Stimulated activated CD4-positive, alpha-beta T cell treated with anti-CD3 and anti-CD28 coated beads, TNF-alpha, amount 100 ng/mL, for 1 hour (primary cell): ENCODE measurements at places on chromosomes 5 and 9.

GRCh38 chr9:38707885-38708637, 11.9 kb downstream of the FAM240B start:
- DNase-seq = no peak

- DNase-seq = no peak
Observed at GRCh38 chr5:16577677-16578076, 39.1 kb downstream of the RETREG1 start.

GRCh38 chr5:78747055-78747454, 98.5 kb upstream of the LHFPL2 start:
- DNase-seq = no peak

GRCh38 chr9:3337515-3338225, 188.1 kb downstream of the RFX3 start:
- no peak for DNase-seq

DNA sequence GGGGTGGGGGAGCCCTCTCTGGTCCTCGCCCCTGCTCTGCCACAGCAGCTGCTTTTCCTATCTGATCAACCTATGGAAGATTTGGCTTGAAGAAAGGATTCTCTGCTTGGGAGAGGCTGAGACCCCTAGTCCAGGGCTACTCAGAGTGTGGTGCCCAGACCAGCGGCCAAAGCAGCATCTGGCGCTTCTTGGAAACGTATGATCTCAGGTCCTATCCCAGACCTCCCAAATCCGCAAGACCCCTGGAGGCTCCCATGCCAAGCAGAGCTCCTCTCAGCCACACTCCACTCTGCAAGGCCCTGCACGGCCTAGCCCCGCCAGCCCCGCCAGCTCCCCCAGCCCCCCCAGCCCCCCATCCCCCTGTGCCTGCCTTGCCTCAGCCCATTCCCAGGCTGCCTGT, 181.7 kb downstream of the GAPVD1 start:
- no peak for DNase-seq

- DNase-seq = no peak
Observed at GRCh38 chr5:82356021-82356420, 77.9 kb upstream of the RPS23 start.

DNA sequence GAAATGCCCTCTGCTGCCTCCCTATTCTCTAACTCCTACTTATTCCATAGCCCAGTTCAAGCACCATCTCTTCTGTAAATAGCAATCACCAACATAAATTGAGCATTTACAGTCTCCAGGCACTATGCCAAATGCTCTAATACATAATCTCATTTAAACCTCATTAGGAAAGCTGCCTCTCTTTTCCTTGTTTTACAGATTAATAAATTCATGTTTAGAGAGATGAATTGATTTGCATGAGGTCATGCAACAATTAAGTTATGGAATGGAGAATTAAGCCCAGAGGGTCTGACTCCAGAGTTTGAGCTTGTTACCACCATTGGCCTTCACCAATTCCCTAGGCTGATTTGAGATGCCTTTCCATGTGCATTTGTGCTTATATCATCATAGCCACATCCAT, 23.4 kb upstream of the RFX3 start:
- DNase-seq = no peak

- no peak for DNase-seq
Observed at GRCh38 chr5:138884554-138884953, 9.4 kb upstream of the LRRTM2 start.

GRCh38 chr9:96425500-96426169, 7.5 kb upstream of the ZNF367 start:
- DNase-seq = no peak

GRCh38 chr5:30997681-30998080, 195.8 kb upstream of the CDH6 start:
- DNase-seq = no peak

DNA sequence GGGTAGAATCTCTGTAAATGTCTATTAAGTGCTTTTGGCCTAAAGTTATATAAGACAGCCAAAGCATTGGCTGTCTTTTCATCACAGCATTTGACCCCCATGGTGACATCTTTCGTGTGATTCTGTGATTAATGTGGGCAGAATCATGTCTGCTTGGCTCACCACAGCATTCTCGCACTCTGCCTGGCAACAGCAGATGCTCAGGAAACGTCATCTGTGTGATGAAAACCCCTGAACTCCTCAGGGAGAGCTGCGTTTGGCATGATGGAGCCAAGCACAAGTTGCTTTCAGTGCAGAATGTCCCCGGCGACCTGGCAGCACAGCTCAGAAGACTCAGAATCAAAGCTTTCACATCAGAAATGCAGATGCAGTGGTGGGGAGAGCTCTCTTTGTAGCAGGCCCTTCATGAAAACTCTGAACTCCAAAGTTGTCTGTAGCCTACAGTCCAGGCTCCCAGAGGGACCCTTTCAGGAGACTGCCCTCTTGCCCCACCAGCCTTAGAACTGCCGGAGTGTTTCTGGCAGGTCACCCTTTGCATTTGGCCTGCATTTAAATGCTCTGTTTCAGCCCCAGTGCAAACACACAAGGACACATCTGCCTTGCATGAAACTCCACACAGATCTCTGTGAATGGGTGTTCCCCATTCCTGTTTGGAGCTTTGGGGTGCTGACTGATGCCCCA, 155.6 kb upstream of the PANK3 start:
- DNase-seq = no peak

GRCh38 chr5:179978792-179979191, 71.1 kb upstream of the TBC1D9B start:
- DNase-seq = no peak

DNA sequence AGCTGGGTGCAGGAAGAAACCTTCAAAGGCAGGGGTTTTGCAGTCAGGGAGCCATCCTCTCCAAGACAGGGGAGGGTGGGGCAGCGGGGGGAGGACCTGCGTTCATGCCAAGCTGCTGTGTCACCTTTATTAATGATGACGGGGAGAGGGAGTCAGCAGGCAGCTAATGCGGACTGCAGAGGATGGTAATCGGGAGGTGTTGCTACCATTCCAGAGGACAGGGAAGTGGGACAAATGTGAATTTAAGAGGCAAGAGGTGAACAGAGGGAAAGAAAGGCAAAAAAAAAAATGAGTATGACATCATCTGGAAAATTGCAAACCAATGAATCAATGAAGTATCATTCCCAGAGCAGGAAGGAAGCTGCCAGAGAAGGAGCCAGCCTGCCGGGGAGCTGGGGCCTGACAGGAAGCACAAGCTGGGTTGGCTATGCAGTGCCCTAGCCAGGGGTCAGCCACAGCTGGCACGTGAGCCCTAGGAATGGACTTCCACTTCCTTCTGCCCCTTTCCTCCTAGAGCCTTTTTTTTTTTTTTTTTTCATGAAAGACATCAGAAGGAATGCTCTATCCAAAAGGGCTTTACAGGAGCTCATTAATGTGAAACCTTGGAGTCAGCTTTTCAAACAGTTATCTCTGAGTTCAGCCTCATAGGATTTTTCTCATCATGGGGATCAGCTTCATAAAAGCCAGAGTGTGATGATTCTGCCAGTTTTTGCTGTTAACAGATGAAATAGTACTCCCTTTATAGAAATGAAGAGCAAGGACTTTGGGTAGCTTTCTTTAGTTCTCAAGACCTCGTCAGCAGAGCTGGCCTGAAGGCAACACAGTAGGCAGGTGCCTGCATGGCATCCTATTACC, 9.2 kb downstream of the INSYN2B start:
- no peak for DNase-seq

GRCh38 chr5:27266184-27266583, 227.8 kb upstream of the CDH9 start:
- DNase-seq = no peak

DNA sequence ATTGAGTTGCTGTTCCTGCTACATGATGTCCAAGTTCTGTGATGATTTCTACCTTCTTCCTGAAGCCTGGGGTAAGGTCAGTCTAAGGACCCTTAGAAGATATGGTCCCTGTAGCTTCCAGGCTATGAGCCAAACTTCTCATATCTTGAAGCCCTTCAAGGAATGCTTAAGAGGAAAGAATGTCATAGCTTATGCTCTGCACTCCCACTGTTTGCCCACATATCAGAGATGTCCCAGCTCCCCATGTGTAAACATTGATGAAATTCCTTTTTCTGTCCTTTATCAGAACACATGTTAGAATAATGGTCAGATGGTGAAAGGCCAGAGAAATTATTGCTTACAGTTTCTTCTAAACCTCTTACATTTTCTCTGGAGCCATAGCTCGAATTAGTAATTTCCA, 41.4 kb upstream of the RUSC2 start:
- DNase-seq = no peak

- no peak for DNase-seq
Observed at GRCh38 chr9:88583901-88584596, 49.1 kb downstream of the NXNL2 start.

- DNase-seq = no peak
Observed at GRCh38 chr5:15249152-15249551, 250.8 kb upstream of the FBXL7 start.

DNA sequence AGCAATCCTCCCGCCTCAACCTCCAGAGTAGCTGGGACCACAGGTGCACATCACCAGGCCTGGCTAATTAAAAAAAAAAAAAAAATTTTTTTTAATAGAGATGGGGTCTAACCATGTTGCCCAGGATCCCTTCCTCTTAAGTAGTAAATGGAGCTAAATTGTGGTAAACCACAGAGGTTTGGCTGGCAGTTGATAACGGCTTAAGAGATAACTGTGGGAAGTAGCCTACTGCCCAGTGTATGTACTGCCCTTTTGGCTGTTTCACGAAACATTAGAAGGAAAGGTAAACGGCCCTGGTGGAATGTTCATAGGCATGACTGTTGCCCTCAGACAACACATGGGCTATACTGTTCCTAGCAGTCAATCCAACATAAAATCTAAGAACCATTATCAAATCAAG, 44.4 kb downstream of the HMGCR start:
- no peak for DNase-seq

DNA sequence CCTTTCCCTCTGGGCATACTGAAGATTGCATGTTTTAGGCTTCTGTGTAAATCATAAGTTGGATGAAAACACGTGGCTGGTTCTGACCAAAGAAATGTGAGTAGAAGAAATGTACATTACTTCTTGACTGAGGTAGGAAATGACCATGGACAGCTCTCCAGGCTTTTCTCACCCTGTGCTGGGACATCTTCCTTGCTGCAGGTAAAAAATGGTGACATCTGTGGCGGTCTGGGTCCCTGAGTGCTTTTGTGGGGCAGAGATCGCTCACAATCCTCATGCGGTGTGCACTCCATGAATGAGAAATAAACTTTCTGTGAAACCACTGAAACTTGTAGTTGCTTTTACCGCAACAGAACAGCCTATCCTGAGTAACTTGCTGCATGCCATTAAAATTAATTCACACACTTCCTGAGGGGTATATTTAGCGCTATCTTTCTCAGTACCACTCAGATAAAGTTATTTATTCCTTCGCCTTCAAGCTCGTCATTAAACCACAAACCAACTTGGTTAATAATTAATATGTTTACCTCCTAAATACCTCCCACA, 730.4 kb downstream of the EFNA5 start:
- DNase-seq = no peak

GRCh38 chr9:136499935-136500910, 17.4 kb upstream of the SEC16A start:
- DNase-seq = no peak

DNA sequence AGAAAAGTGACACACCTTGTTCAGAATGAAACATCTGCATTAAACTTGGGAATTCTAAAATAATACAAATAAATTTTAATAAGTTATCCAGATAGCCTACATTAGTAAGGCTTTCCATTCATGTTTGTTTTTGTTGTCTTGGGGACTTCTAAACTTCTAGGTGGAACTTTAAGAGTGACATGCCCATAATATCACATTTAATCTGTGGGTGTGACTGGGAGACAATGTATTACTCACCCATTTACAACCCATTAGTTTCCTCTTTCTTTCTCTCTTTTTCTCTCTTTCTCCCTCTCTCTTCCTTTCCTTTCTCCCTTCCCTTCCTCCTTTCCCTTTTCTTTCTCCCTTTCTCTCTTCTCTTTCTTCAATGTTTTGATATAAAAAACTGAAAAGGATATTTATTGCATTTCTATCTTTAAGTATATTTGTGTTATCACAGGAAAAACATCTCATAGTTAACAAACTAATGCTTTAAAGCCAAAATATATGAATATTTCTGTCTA, 12.5 kb upstream of the PTGER4 start:
- DNase-seq = no peak

GRCh38 chr9:88391921-88392320, 3.7 kb downstream of the SPIN1 start:
- DNase-seq = no peak

- no peak for DNase-seq
Observed at GRCh38 chr9:75239176-75239575, 150.9 kb downstream of the OSTF1 start.

- DNase-seq = no peak
Observed at GRCh38 chr5:36792560-36793180, 83.9 kb upstream of the NIPBL start.

DNA sequence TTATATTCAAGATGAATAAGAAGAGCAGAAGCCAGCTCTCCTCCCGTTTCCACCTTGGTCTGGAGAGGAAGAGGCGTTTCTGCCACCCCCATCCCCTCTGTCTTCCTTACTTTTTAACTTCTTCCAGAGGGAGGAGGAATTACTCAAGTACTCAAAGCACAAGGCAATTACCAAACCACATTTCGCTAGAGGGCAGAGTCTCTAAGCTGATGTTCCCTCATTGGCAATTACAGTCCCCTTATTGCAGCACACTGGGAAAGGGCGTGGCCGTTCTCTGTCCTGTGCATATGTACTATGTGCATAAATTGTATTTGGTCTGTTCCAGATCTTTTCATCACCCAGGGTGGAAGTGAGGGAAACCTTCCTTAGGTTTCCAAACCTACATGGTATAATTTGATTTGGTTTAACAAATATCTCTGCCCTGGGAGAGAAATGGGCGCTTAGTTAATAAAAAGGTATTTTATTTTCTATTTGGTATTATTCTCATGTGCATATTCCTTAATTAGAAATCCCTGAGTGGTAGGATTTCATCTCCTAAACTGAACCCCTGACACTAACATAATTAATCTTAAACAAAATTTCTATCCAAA, 29.8 kb upstream of the ALDOB start:
- no peak for DNase-seq

- DNase-seq = no peak
Observed at GRCh38 chr5:54401515-54401914, 54.0 kb upstream of the HSPB3 start.

- no peak for DNase-seq
Observed at GRCh38 chr5:139660105-139660922, 12.2 kb downstream of the CXXC5 start.

DNA sequence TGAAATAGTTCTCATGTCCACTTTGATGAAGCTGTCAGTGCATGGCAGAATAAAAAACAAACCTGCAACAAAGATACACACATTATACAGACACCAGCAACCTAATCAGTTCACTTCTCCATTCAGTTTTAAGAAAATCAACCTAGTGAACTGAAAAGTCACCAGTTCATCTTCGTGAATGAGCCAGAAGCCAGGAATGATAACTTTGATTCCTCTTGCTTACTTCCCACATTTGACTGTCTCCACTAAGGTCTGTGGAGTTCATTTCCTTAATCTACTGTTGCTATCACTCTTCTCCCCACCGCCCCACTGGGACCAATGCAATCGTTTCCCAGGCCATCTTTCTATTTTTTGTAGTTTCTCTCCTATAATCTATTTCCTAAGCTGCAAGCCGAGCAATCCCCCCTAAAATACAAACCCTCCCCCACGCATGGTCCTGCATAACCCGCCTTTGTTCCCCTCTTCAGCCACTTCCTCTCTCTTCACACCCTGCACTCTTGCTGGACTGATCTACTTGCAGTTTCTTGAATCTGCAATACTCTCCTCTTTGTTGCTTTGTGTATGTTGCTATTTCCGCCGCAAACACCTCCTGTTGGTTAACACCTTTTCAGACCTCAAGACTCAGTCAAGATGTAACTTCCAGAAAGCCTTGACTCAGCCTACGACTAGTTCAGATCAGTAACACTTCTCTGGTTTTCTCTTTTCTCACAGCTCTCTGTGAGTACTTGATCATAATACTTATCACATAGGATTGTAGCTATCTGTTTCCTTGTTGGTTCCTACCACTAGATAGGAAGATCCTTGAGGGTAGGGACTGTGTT, 16.6 kb downstream of the STOM start:
- DNase-seq = peak; percentile 9
